T-cell (primary cell): ENCODE measurements at places on chromosomes 3 and 15.

DNA sequence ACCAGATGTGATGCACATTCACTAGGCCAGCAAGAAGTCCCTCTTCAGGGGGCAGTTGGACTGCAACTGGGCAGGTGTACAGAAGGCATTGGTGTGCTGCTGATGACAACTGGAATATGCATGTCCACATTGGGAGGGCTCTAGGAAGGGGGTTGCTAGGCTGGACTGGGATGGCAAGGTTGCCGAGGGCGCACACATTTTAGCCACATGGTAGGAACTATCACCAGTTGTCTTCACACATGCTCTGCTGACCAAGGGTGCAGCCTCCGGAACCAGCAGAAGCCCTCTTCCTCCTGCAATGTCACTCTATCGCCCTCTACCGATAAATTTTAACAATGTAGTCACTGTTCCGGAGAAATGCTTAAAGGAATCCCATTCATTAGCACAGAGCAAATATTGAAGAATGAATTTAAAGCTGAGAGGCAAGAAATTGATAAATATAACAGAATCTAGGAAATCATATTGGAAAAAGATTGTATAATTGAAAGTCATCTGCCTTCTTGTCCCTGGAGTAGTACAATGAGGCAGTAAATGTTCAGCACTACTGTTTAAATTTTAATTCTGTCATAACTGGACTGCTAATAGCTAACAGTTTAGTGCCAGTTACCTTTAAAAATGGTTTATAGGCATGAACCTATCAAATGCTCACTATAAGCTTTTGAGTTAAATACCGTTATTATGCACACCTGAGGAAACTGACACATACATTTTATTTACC is 22.6 kb upstream of the LYSMD4 start:
- H3K4me1 ChIP-seq: peaks cover 4% of the 10 kb centered on the region
- H3K27ac ChIP-seq: no peak overlapping the region
- no peak overlapping the region for H3K4me3 ChIP-seq
- no peaks in the 10 kb centered on the region for H3K36me3 ChIP-seq

GRCh38 chr3:134258761-134259347 is 8.2 kb upstream of the RYK start:
- no peaks in the 10 kb centered on the region for H3K36me3 ChIP-seq
- H3K4me1 ChIP-seq: no peaks in the 10 kb centered on the region
- no peaks in the 10 kb centered on the region for H3K27me3 ChIP-seq
- DNase-seq: no peak
- no peak overlapping the region for H3K27ac ChIP-seq

- DNase-seq: no peak
- no peak overlapping the region for H3K27ac ChIP-seq
- H3K4me1 ChIP-seq: no peaks in the 10 kb centered on the region
- no peak overlapping the region for H3K4me3 ChIP-seq
- H3K27me3 ChIP-seq: no peaks in the 10 kb centered on the region
- no peaks in the 10 kb centered on the region for H3K36me3 ChIP-seq
Measured at GRCh38 chr3:133269393-133269792, 130.5 kb upstream of the BFSP2 start.

DNA sequence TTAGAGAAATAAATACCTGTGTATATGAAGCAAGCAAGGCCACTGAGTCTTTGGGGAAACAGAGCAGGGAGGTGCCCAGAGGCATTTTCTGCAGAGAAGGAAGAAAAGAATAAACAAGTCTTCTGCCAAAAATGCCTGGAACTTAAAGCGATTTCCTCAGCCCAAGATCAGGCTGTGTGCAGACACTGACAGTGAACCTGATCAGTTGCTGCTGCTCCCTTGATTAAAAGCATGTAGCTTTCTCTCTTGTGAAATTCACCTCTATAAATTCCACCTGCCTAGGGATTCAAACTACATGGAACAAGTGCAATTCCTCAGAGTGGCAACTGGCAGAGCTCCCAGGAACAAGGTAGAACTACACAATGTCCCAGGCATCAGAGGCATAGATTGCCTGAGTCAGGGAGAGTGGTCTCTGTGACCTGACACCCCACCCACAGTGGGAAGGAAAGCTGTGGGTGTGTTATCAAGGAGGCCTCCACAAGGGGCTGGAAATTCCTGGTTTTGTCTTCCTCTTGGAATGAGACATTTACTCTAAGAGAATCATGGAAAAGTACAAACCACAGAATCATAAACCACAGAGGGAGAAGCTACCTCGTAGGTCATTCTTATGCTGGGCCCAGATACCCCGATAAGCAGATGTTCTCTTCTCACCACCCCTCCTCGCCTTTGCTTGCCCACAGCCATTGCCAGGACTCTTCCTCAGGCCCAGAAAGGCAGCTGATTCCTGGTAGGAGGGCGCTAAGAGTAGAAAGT is 1.8 kb upstream of the ZBTB38 start:
- no peak overlapping the region for H3K27ac ChIP-seq
- no peak for DNase-seq

DNA sequence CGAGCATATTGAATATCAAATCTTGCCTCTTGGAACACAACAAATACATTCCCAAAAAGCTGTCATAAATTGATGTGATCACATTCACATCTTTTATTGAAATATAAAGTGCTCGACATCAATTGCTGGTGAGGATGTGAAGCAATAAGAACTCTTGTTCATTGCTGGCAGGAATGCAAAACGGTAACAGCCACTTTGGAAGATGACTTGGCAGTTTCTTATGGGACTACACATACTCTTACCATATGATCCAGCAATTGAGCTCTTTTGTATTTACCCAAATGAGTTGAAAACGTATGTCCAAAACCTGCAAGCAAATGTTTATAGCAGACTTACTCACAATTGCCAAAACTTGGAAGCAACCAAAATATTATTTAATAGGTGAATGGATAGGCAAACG is 234.9 kb downstream of the CACNA2D3 start:
- H3K4me3 ChIP-seq: no peak overlapping the region
- H3K4me1 ChIP-seq: no peaks in the 10 kb centered on the region
- no peaks in the 10 kb centered on the region for H3K27me3 ChIP-seq
- no peak for DNase-seq
- H3K36me3 ChIP-seq: no peaks in the 10 kb centered on the region
